ENCODE measurements at places on chromosomes 3 and 15.
A peak's percentile ranks its signal among the peaks of the same experiment; 100 is the strongest.

DNA sequence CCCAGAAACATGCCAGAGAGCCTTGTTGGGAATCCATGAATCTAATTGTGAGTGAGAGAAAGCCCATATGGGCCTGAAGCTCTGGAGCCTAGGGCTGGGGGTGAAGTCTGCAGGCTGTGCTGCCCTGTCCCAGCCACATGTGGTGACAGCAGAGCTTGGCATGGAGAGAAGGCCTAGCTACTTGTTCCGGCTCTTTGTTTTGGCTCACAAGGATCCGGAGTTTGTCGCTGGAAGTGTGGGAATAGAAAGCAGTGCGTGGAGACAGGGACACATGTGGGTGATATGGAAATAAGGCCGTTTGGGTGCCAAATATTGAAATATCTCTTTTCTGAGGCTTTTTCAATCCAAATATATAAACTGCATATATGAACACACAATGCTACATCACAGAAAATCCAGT, 78.2 kb downstream of the CLSTN2 start:
- no peak for DNase-seq

GRCh38 chr3:58200846-58201355, 9.9 kb downstream of the DNASE1L3 start:
- DNase-seq = no peak

- DNase-seq = no peak
Measured at GRCh38 chr3:17154941-17155340, 270.2 kb downstream of the PLCL2 start.

DNA sequence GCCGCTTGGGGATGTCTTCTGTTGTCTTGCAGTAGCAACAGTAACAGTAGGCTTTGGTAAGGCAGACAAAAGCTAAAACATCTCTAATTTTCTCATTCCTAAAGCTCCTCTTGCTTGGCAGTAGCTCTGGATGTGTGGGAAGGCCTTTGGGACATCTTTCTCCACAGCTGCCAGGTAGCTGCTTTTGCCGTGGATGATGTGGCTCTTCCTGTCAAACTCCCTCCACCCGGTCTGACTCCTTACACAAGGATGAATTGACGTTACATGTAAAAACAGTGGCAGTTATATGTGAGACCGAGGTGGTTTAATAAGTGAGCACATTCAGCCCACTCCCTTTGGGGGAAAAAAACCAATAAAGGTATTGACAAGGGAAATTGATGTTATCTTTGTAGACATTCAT, 309.1 kb downstream of the TUSC7 start:
- no peak for DNase-seq

- no peak for DNase-seq
Measured at GRCh38 chr15:90807074-90807785, 61.2 kb upstream of the FURIN start.

GRCh38 chr3:11568503-11569155, 75.1 kb downstream of the VGLL4 start:
- no peak for DNase-seq

DNA sequence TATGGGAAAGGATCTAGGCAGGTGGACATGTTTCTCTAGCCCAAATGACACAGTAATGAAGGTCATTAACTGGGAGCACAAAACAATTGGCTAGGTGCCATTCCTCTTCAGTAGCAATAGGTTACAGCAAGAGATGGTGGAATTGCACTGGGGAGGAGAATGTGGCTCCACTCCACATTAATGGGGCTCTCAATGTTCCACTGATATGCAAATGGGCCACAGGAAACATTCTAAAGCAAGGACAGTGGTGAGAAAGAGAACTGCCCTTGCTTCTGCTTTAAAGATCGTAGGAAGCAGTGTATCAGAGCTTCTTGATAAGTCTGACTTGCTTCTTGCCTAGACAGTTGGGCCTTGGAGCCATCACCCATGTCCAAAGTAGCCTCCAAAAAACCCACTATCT, 271.4 kb upstream of the PPP2R3A start:
- DNase-seq = no peak

GRCh38 chr15:53397041-53397616, 362.3 kb downstream of the WDR72 start:
- DNase-seq = no peak

DNA sequence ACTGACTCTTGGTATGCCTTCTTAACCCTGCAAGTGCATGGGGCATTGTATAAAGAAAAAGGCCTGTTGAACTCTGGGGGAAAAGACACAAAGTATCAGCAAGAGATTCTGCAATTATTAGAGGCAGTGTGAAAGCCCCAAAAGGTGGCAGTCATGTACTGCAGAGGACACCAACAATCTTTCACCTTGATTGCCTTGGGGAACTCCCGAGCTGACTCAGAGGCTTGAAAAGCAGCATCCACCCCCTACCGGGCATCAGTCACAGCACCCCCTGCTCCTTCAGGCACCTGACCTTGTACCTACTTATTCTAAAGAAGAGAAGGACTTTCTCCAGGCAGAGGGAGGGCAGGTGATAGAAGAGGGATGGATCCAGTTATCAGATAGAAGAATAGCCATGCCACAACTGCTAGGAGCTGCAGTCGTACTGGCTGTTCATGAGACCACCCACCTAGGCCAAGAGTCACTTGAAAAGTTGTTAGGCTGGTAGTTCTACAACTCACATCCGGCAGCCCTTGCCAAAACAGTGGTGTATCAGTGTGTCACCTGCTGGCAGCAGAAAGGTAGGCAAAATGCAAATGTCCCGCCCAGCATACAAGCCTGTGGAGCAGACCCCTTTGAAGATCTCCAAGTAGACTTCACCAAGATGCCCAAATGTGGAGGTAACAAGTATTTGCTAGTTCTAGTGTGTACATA, 241.6 kb upstream of the CNTN6 start:
- DNase-seq = no peak

- DNase-seq = peak; percentile 85
Measured at GRCh38 chr3:197029511-197030167, at the start of gene MELTF. Gene MELTF (minus strand): TSS chr3:197029817. CDS start chr3:197029702, 115 bp downstream.

- no peak for DNase-seq
Measured at GRCh38 chr3:54608041-54608440, 319.8 kb downstream of the LRTM1 start.

- DNase-seq = no peak
Measured at GRCh38 chr15:51533672-51534398, 88.7 kb downstream of the DMXL2 start.

DNA sequence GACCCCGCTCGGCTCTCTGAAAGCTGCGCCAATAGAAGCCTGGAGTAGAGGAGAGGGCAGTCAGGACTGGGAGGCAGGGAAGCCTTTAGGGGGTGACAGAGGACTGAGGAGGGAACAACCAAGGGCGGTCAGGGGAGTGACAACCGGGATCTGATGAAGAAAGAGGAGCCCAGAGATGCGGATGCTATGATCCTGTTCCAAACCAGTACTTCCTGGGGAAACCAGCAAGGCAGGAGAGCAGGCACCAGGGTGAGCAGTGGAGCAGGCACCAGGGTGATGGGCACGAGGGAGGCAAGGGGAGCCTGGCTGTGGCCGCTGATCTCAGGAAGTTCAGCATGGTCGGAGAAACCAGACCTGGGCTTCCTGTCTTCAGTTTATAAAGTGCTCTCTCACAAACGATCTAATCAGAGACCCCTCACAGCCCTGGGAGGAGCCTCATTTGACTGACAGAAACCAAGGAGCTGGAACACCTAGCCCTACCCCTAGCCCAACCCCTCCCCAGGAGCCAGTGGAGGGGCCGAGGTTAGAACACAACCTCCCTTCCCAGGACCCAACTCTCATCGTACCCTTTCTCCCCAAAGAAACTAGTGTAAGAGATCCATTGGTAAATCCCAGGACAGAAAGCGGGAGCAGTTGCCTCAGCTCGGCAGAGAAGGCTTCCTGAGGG, 34.9 kb downstream of the CCDC33 start:
- no peak for DNase-seq

DNA sequence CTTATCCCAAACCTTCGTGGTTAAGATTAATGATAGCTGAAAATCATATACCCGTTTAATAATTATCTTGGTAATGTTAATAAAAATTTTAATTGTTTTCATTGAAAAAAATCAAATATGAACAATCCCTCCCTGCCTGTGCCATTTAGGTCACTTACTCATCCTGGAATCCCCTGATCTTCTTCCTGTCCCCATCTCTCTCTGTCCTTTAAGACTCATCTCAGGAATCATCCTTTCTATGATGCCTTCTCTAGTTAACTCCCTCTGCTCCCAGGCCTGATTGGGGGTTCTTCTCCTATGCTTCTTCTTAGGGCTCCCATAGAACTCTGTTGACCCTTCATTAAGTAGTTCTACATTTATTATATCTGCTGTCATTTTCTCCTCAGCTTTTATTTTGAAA, 91.6 kb downstream of the MBNL1 start:
- DNase-seq = no peak

GRCh38 chr15:36658898-36659639, 79.6 kb downstream of the CDIN1 start:
- DNase-seq = no peak

GRCh38 chr15:27958911-27959578, 140.1 kb downstream of the OCA2 start:
- no peak for DNase-seq

- no peak for DNase-seq
Measured at GRCh38 chr3:182596676-182597410, 196.5 kb upstream of the ATP11B start.

Data from Peyer's patch (tissue), 4 donors.